ENCODE measurements at places on chromosomes 1 and 21.

DNA sequence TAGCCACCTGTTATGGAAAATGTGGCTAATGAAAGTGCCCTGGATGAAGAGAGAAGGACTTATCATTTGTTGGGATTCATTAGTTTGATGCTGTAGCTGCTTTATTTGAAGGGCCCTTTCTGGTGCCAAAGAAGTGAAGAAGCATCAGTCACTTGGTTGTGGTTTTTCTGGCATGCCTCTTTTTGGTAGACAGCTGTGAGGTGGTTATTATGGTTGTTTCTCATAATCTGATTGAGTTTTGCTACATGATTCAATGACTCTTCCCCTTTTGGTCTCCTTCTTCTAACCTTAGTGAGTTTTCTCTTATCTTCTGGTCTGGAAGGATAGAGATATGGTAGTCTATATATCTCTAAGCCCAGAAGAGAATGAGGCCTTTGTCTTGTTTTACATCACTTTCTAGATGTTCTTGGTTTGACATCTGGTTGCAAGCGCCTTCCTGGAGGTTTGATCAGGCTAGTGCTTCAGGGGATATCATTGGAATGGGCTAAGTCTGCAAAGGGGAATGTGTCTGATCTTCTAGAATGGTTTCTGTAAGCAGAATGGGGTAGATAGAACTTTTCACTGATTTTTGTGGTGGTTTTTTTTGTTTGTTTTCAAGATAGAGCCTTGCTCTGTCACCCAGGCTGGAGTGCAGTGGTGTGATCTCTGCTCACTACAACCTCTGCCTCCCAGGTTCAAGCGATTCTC, 26.0 kb downstream of the ARID1A start:
- DNase-seq: no peak

GRCh38 chr1:224860488-224861338, 68.8 kb upstream of the DNAH14 start:
- DNase-seq: no peak

DNA sequence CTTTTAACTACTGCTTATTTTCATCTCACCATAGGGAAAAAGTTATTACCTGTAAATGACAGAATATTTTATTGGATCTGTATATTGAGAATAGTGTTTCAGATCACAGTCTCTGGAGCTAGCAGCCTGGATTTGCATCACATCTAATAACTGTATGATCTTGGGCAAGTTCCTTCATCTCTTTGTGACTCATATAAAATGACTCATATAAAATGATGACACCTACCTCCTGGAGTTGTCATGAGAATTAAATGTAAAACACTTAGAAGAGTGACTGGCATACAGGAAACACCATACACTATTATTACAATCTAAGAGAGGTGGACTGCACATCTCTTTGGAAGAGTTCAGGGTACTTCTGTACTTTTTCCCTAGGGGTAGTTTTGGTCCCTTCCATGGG, 421.3 kb downstream of the NEGR1 start:
- DNase-seq: no peak

- DNase-seq: no peak
These were observed 95.0 kb upstream of the C1orf105 start for GRCh38 chr1:172325531-172325930.

- DNase-seq: no peak
These were observed 223.0 kb upstream of the NR5A2 start for GRCh38 chr1:199804526-199804925.

DNA sequence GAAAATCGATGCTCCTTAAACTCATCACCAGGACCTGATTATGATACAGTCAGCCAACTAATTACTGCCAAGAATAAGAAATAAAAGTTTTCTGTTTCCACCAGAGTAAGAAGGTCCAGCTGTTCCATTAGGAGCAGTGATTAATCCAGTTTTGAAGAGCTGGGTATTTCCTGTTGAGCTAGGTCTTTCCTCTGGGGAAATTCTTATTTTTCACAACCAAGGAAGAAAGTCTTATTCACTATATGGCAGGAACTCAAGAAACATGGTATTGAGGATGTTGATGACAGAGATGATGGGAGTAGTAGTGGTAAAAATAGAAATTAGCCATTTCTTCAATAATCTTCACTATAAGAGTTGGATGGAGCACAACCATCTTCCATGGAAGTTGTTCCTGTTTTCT, 374.6 kb upstream of the RUNX1 start:
- no peak for DNase-seq

DNA sequence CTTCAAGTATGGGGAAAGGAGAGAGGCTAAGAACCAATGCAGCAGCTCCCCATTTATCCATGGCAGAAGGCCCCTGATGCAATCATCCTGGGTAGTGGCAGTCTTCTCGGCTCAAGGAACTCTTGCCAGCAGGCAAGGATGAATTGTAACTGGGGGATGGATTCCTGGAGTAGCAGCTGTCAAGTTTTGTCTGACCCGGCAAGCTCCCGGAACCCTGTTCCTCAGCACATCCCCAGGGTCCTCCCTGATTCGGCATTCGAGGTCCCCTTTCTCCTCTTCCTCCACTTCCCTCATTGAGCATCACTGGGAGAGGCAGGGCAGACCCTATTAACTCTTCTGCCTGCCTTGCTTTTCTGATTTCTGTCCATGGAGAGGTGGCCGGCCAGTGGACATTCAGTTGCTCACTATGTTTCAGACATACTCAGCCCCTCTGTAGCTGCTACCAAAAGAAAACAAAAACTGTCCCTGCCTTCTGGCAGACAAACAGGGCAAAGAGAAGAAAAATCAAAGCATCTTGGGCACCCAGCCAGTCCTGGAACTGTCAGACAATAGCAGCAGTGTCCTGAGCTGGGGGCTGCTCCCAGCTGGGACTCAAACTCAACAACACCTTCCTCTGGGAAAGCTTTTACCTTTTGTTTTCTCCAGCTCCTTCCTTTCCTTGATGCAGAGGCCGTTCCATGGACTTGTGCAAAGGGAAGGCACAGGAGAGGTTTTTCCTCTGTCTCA, 5.6 kb upstream of the PTCH2 start:
- no peak for DNase-seq

DNA sequence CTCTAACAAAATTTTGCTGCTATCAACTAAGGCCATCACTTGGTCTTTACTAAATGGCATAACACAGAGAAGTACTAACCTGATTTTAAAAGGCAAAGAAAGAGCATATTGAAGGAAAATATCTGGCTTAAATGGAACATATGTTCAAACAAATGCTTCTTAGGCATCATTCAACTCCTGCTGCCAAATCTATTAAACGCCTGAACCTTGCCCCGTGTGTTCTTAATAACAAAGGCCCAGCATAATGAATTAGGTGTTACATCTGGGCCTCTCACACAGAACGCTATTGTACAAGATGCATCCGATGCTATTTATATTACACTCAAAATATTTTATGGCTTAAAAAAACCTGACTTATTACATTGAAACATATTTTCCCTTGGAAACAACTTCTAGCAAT, 48.4 kb downstream of the B3GALNT2 start:
- DNase-seq: no peak

Data from NCI-H1417 treated with DMSO at 0.1 percent for 48 hours (cell line).